CD4-positive, CD25-positive, alpha-beta regulatory T cell (primary cell): ENCODE measurements at places on chromosomes 11 and 22.

- no peak overlapping the region for H3K27ac ChIP-seq
- DNase-seq: no peak
- no peak overlapping the region for H3K4me3 ChIP-seq
- H3K27me3 ChIP-seq: no peaks in the 10 kb centered on the region
- no peaks in the 10 kb centered on the region for H3K4me1 ChIP-seq
Measured at GRCh38 chr11:130533113-130533798, 84.8 kb downstream of the ADAMTS15 start.

GRCh38 chr11:69705351-69705811, 1.6 kb upstream of the FGF19 start:
- no peaks in the 10 kb centered on the region for H3K36me3 ChIP-seq
- no peak overlapping the region for H3K27ac ChIP-seq
- peaks cover 12% of the 10 kb centered on the region for H3K27me3 ChIP-seq
- DNase-seq: no peak
- no peak overlapping the region for H3K4me3 ChIP-seq
- peaks cover 12% of the 10 kb centered on the region for H3K4me1 ChIP-seq

DNA sequence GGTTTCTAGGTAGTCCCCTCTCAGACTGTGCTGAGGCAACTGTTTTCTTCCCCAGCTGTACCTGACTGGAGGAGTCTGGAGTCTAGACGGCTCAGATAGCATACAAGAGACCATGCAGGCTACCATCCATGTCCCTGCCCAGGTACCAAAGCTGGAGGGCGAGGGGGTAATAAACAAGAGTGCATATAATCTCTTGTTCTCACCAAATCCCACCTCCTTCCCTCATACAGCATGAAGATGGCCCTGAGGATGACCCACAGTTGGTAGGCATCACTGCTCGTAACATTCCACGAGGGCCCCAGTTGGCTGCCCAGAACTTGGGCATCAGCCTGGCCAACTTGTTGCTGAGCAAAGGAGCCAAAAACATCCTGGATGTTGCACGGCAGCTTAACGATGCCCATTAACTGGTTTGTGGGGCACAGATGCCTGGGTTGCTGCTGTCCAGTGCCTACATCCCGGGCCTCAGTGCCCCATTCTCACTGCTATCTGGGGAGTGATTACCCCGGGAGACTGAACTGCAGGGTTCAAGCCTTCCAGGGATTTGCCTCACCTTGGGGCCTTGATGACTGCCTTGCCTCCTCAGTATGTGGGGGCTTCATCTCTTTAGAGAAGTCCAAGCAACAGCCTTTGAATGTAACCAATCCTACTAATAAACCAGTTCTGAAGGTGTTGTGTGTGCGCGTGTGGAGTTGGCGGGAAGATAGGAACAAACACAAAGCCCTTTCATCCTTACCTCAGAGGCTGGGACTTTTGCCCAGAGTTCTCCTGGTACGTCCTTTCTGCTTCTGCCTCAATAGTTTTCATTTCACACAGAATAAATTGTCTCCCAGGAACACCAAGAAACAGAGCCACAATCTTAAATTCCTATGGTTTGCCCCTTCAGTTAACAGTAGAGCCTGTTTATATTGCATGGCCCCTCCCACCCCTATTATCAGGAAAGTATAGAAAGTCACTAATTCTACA, 8.5 kb downstream of the HMBS start:
- H3K36me3 ChIP-seq: peaks cover 16% of the 10 kb centered on the region
- H3K27ac ChIP-seq: peak overlapping the region; percentile 73
- H3K4me3 ChIP-seq: peak overlapping the region; percentile 77
- no peak for DNase-seq

DNA sequence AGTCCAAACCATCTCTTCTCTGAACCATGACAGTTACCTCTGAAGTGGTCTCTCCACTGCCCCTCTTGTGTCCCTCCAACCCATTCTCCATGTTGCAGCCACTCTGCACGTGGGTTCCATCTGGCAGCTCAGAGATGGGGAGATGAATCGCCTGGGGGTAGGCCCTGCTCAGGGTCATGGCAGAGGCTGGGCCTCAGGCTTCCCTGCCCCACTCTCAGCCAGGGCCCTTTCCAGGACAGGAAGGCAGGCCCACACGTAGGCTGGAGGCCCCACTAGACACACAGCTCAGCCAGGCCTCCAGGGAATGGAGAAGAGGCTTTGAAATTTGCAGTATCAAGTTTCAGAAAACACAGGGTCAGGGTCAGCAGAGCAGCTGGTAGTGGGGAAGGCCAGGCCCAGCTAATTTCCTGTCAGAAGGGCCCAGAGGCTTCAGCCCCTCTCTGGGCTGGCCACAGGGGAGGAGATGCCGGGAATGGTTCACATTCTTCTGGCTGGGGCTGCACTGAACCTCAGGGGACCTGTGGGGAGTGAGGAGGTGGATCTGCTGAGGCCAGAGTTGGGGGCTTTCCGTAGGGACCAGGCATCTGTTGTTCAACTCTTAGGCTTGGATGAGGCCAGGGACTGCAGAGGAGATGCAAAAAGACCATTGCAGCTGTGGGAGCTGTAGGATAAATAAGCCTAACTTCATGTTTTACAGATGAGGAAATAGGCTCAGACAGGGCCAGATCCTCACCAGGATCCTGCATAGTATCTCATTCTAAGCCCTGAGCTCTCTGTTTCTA, 101.6 kb downstream of the SWAP70 start:
- no peaks in the 10 kb centered on the region for H3K4me1 ChIP-seq
- H3K27ac ChIP-seq: no peak overlapping the region
- H3K27me3 ChIP-seq: no peaks in the 10 kb centered on the region
- H3K4me3 ChIP-seq: no peak overlapping the region
- no peaks in the 10 kb centered on the region for H3K36me3 ChIP-seq

DNA sequence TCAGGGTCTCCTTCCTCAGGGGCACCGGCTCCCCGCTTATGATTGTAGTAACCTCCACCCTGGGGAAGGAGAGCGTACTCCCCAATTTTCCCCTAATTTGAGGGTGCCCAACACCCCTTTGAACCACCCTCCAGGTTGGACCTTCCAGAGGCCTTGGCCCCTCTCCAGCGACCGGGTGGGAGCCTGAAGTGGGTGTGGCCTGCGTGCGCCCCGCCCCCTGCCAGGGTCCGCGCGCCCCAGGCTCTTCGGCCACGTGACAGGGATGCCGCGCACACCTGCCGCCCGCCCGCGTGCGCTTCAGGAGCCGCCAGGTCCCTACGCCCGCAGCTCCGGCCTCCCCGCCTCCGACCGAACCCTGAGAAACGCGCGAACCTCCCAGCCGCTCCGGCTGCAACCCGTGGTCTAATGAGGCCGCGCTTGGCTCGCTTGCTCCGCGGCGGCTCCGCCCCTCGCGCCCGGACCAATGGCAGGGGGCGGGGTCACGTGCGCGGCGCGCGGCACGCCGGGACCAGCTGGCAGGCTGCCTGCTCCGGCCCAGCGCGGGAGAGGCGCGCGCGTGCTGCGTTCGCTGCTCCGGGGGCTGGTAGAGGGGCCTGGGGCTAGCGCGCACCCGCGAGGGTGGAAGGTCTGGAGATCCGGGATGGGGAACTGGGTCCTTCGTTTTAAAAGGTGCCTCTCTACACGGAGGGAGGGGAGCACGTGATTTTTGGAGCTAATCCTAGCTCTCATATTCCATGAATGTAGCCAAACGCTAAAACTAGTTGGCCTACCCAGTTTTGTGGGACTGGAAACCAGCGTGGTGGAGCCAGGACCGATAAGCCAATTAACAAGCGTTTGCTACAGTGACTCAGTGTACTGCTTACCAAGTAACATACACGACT, at the start of gene FOXRED2:
Gene FOXRED2 (minus strand): TSS at position 404 of the 881 bp plus-strand sequence. CDS start 618 bp downstream, outside the sequence.
- no peaks in the 10 kb centered on the region for H3K27me3 ChIP-seq
- H3K4me1 ChIP-seq: peaks cover 12% of the 10 kb centered on the region
- peak; percentile 90 for DNase-seq
- peak within 1 kb of the TSS; percentile 68 for H3K27ac ChIP-seq
- peaks cover 15% of the 10 kb centered on the region for H3K36me3 ChIP-seq
- peak within 1 kb of the TSS; percentile 76 for H3K4me3 ChIP-seq

DNA sequence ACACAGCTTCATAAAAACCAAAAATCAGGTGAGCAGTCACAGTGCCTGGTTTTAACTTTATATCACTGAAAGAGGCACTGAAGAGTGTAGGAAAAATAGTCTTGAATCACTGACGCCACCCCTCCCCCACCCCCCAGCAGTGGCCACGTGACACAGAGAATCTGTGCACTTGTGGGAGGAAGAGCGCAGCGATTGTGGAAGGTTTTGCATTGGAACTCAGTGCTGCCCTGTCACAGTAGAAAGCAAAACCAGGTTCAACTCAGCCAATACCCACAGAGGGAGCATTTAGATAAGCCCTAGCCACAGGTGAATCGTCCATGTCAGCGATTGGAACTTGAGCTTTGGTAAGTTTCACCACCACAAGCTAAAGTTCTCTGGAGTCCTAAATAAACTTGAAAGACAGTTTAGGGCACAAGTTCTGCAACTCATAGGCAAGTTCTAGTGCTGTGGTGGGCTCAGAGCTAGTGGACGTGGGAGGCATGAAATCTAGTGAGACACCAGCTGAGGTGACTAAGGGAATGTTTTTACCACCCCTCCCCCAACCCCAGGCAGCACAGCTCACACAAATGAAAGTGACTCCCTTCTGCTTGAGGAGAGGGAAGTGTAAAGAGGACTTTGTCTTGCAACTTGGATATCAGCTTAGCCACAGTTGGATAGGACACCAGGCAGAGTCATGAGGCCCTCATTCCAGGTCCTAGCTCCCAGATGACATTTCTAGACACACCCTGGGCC, 13.3 kb downstream of the OR52B2 start:
- no peak overlapping the region for H3K27ac ChIP-seq
- peaks cover 3% of the 10 kb centered on the region for H3K27me3 ChIP-seq
- no peaks in the 10 kb centered on the region for H3K4me1 ChIP-seq
- no peak for DNase-seq

DNA sequence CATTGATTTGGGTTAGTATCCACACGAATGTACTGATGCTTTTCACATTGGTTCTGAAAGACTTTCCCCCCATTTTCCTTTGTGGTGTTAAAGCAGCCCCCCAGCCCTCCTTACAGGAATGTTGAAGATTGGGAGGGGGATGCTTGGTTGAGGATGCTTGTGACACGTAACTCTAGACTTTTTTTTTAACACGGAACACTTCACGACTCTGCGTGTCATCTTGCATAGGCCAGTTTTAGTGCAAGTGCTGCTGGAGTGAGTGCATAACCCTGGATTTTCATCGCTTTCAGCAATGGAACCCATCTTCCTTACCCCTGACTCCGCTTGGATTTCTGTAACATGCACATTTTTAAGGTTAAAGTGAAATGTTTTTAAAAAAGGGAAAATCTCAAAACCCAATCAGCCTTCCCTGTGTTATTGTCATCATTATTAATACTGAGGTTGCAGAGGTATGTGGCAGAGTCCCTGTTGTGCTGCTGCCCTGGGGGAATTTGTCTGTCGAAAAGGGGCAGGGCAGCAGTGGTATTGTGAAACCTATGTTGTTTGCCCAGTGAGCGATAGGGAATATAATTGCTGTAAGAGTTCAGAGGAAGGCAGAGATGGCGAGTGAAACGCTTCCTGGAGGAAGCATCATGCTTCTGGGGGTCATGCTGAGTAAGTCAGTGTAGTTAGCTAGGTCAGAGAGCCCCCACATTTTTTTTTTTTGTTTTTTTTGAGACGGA, 12.1 kb downstream of the CECR2 start:
- no peak overlapping the region for H3K4me3 ChIP-seq
- H3K4me1 ChIP-seq: no peaks in the 10 kb centered on the region
- H3K27me3 ChIP-seq: peaks cover 3% of the 10 kb centered on the region
- H3K27ac ChIP-seq: no peak overlapping the region

DNA sequence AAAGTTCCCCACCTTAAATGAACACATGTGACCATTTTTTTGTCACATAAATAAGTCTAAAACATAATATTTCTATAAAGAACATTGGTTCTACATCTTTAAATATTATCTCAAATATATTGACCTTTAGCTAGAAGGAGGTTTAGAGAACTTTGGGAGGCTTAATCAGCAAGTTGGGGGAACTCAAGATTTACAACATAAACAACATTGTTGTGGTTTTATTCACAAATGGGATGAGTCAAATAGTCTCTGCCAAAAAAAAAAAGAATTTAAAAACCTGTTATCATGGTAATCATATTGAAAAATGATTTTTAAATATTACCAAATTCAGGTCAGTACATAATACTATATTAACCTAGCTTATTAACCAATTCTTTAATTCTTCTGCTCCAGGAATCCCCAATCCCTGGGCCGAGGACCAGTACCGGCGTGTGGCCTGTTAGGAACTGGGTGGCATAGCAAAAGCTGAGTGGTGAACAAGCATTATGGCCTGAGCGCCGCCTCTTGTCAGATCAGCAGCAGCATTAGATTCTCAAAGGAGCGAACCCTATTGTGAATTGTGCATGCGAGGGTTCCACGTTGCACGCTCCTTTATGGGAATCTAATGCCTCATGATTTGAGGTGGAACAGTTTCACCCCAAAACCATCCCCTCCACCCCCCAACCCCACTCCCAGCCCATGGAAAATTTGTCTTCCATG, 98.2 kb downstream of the RDX start:
- no peaks in the 10 kb centered on the region for H3K27me3 ChIP-seq
- no peak for DNase-seq
- no peaks in the 10 kb centered on the region for H3K36me3 ChIP-seq
- no peaks in the 10 kb centered on the region for H3K4me1 ChIP-seq
- no peak overlapping the region for H3K27ac ChIP-seq

DNA sequence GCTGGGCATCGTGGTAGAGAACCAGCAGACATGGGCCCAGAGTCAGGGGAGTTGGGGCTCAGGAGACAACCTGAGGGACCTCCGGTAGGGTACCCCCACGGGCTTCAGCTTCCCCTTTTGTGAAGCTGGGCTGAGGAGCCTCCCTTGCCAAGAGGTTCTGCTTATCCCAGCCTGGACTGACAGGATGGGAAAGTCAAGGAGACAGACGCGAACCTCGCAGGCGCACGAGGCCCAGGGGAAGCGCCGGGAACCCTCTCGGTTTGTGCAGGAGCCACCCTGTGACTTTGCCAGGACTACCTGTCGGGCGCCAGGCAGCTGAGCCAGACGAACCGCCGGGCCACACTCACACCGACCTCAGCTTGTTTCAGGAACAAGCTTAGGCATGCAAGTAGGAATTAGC, 566.1 kb downstream of the BRD1 start:
- H3K4me1 ChIP-seq: no peaks in the 10 kb centered on the region
- H3K36me3 ChIP-seq: no peaks in the 10 kb centered on the region
- no peak overlapping the region for H3K4me3 ChIP-seq
- H3K27me3 ChIP-seq: no peaks in the 10 kb centered on the region
- H3K27ac ChIP-seq: no peak overlapping the region

DNA sequence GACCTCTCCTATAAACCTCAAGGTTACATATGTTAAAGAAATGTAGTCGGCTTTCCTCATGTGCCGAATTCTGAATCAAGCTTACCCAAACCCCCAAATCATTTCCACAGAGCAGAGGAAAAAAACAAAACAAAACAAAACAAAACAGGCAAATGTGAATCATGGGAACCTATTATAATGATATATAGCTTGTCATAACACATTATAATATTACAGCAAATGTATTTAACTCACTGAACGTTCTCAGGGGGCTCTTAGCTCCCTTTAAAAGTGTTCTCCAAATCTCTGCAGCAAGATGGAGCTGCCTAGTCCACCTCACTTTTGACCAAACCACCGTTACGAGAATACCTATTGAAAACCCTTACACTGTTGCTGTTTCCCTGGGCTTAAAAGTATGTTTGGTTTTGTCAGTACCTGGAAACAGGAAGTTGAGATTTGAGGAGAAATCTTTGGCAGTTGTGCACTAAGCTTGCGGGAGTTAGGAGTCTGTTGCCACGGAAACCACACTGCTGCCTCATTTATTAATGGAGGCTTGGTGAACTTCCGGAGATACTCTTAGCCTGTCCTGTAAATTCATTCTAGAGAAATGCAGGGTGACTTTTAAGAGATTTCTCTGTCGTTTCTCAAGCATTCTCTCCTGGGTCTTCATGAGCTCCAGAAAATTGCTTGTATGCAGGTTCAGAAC, 167.0 kb upstream of the RASSF10 start:
- peaks cover 4% of the 10 kb centered on the region for H3K4me1 ChIP-seq
- no peaks in the 10 kb centered on the region for H3K36me3 ChIP-seq
- DNase-seq: no peak
- H3K4me3 ChIP-seq: no peak overlapping the region
- no peaks in the 10 kb centered on the region for H3K27me3 ChIP-seq
- H3K27ac ChIP-seq: no peak overlapping the region
